ENCODE measurements at places on chromosomes 2 and 18.

DNA sequence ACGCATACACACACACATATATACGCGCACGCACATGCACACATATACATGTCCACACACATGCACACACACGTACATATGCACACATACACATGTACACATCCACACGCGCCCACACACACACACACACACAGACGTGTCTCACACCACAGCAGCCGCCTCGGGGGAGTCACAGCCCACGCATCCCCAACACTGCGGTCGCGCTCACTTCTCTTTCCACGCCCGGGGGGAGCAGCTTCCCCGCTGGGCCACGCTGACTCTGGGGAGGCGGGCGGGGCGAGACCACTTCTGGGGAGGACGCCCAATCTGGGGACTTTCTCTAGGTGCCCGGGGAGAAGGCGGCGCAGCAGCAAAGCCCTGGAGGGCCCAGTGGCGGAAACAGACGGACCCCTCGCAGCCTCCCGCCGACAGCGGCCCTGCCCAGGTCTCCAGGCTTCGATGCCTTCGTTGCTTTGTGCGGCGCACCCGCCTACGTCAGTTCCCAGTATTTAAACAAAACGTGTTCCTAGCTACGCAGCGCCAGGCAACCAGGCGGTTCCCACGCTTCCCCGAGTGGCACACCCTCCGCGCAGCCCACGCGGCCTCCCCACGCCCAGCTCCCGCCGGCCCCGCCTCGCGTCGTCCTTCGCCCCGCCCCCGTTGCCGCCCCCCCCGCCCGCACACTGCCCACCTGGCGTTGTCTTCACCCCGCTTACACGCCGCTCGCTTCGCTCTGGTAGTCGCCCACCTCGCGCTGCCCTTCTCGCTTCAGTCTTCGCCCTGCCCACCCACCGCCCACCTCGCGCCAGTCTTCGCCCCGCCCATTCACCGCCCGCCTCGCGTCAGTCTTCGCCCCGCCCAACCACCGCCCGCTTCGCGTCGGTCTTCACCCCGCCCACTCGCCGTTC, 810 bp upstream of the RBFA start:
- DNase-seq: peak; percentile 99

DNA sequence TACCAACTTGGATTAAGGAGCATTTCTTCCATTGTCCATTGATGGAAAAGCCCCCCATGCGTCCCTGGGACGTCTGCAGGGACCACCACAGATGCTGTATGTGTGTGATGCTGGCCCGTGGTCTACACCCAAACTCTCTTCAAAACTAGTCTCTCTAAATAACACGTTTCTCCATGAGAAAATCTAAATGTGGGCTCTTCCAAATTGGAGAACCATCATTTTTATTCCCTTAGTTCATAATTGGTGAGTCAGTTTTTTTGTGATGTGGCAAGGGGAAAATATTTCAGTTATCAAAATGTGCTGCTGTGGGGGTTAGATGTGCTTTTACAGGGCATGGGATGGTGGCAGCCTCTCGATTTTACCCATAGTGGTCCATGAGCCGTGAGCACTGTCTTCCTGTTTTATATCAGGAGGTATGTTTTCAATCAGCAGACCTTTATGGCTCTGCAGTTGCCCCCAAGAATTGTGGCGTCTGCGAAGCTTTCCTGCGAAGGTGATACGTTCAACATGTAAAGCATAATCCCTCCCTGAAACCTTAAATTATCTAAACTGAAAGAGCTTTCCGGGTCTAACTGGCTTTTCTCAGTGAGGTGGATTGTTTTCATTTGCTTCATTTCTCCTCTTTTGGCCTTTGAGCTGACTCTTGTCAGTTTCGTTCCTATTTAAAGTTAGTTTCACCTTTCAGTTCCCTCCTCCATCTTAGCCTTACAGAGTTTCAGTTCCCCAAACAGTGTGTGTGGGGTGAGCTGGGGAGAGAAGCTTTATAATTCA, 78.4 kb downstream of the SETBP1 start:
- DNase-seq: no peak

- no peak for DNase-seq
Observed at GRCh38 chr2:240018071-240018750, 6.9 kb downstream of the NDUFA10 start.

DNA sequence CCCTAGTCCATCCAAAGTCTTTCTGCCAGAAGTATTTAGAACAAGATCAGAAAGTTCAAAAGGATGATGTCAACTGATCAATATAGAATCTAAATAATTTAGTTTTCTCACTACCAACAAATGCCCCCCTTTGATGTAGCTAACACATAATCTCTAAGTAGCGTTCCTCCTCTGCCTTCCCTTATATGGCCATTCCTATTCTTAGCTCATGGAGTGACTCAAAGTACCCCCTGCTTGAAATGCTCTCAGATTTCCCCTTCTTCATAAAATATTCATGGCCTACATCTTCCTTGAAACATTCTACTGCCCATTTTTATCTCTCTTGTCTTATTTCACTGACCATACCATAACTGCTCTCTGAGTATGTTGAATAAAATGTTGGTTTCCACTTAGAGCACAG, 151.5 kb downstream of the UPP2 start:
- DNase-seq: no peak

GRCh38 chr2:19754907-19755306, 146.9 kb downstream of the TTC32 start:
- DNase-seq: no peak

DNA sequence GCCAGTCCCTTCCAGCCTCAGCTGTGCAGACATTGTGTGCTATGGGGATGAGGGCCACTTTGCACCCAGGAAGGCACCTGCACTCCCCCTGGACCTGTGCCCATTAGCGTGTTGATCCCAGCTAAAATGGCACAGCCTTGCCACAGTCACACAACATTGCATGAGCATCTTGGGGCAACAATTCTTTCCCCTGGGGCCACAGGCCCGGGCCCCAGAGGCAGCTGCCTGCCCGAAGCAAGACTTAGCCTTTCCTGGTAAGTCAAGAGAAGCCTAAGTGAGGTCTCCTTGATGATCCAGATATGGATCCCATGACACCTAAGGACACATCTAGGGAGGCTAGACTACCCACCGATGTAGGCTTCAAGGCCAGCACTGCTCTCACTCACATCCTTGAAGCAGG, 202.1 kb downstream of the BCL11A start:
- no peak for DNase-seq

DNA sequence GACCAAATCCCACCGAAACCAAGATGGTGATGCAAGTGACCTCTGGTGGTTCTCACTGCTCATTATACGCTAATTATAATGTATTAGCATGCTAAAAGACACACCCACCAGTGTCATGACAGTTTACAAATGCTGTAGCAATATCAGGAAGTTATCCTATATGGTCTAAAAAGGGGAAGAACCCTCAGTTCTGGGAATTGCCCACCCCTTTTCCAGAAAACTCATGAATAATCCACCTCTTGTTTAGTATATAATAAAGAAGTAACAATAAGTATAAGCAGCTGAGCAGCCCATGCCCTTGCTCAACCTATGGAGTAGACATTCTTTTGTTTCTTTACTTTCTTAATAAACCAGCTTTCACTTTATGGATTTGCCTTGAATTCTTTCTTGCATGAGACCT, 31.0 kb upstream of the FMNL2 start:
- no peak for DNase-seq

GRCh38 chr2:117948615-117949014, 65.3 kb downstream of the CCDC93 start:
- DNase-seq: no peak

GRCh38 chr2:189819297-189819704, 35.1 kb downstream of the PMS1 start:
- no peak for DNase-seq

GRCh38 chr18:12376034-12376753, 833 bp downstream of the AFG3L2 start:
- DNase-seq: peak; percentile 85

- peak; percentile 91 for DNase-seq
Observed at GRCh38 chr2:112794131-112794733, 9.9 kb upstream of the IL1A start.

DNA sequence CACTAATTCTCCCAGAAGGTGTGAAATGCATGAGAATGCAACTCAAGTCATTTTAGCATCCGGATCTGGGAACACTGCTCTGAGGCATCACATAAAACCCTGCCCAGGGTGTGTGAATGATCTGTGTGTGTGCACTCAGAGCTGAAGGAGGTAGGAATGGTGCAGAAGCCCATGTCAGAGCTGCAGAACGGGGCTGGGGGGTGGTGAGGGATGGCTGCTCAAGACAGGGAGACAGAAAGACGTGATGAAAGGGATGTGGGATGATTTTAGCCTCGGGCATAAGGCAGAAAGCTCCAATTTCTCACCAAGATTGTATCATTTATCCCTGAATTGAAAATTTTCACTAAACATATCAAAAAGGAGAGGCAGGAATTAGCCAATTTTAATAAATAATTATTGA, 369.1 kb downstream of the EIPR1 start:
- DNase-seq: no peak

DNA sequence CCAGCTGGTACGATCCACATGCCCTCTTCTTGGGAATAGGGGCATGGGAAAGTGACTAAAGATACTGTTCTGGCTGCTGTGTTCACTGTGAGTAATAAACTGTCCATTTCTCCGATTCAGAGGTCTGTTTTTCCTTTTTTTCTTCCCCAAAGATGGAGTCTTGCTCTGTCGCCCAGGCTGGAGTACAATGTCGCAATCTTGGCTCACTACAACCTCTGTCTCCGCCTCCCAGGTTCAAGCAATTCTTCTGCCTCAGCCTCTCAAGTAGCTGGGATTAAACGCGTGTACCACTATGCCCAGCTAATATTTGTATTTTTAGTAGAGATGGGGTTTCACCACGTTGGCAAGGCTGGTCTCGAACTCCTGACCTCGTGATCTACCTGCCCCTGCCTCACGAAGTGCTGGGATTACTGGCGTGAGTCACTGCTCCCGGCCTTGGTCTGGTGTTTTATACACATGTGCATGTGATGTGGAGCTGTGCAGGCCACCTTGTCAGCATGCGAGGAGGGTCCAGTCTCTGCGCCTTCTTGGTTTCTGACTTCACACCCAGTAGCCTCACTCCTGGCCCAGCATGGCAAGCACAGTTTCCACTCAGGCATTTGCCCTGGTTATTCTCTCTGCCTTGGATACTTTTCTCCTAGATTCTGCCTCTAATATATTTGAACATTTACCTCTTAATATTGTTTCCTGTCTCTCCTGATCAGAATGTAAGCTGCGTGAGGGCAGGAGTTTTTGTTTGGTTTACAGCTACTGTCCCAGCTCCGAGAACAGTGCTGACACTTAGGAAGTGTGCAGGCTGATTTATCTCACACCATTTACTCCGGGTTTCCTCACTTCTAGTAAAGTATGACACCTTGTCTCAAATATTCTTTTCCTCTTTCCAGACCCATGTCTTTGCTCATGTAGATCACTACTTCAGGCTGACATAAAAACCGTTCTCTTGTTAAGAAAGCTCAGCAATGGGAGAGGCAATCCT, 19.7 kb downstream of the PTPN18 start:
- no peak for DNase-seq

- DNase-seq: no peak
Observed at GRCh38 chr2:10328670-10329579, 26.2 kb downstream of the HPCAL1 start.

- no peak for DNase-seq
Observed at GRCh38 chr2:207352978-207353671, 176.6 kb upstream of the CREB1 start.

- DNase-seq: no peak
Observed at GRCh38 chr2:218063486-218063885, 5.6 kb upstream of the RUFY4 start.

DNA sequence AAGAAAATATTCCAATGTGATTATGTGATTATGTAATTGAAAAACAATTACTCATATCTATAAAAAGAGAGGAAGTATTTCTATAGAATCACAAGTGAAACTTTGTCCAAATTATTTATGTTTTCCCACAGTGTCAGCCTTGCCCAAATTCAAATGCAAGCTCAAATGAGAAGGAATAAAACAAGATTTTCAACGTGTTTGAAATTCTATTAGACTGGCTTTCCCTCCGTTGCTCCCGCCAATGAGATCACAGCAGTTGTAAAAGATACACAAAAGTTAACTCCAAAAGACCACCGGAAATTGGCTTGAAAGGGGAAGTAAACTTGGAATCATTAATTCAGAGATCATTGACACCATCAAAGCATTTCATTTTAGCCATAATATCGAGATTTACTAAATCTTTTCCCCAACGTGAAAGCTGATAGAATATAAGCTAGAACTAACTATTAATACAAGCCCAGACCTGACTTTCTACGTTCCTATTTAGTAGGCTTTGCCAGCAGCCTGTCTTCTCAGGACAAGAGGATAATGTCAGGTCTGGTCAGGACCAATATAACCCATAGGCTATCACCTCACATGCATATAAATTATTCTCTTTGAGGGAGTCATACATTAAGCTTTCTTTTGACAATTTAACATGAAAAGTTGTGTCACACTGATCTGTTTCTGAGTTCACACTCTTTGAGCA, 222.6 kb upstream of the CHAC2 start:
- no peak for DNase-seq

Data from erythroblast (primary cell).